ENCODE measurements at places on chromosomes 13 and 19.

DNA sequence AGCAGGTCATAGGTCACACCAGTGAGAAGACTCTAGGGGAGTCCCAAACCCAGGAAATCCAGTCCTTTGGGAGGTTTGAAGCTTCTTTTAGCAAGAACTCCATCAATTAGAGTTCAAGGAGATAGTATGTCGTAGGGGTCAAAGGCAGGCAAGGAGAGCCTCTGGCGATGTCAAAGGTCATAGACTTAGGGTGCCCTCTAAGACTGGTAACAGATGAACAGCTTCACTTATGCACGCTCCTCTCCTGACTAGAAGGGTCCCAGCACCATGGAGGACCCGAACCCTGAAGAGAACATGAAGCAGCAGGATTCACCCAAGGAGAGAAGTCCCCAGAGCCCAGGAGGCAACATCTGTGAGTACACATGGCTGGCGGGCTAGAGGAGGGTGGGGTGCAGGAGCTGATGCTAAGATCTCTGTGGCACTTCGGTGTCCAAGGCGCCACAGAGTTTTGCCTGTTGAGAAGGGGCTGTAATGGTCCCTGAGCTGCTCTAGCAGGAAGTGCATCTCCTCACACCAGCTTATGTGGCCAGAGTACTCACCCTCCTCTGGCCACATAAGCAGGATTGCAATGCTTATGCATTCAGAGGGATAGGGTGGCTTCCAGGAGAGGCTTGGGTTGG, 557 bp downstream of the ZNF576 start:
- no peak for DNase-seq

DNA sequence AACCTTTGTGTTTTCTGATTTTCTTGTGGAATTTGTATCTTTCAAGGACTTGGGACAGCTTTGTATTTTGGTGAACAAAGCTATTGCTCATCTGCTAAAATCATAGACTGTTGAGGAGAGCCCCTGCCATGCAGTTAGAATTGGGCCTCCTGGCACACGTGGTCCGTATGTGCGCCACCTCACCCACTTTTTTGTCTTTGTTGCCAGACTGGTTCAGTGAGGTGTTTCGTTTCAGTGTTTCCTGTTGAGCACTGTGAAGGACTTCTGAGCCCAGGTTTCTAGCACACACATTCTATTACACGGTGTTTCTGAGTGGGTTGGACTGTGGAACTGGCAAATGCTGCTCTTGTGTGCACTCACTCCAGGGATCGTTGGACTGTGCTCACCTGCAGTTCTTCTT, 37.6 kb upstream of the RNF113B start:
- no peak for DNase-seq

DNA sequence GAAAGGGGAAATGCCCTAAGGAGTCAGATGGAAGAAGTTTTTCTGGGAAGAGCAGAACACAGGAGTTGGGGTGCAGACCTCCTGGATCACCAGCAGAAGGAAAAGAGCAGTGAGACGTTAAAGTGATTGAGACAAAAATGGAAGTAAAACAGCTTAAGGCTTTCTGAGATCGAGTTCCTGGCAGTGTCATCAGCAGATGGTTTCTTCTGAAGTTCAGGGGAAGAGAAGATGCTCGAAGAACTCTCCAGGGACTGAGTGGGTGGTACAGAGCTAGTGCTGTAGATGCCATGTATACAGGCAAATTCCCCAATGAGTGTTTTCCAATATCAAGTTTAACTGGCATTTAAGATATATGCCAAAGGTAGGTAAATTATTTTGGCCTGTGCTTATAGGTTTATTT, 272.2 kb upstream of the KLF12 start:
- no peak for DNase-seq

GRCh38 chr13:80469853-80470381, 129.0 kb upstream of the SPRY2 start:
- DNase-seq, result no peak

DNA sequence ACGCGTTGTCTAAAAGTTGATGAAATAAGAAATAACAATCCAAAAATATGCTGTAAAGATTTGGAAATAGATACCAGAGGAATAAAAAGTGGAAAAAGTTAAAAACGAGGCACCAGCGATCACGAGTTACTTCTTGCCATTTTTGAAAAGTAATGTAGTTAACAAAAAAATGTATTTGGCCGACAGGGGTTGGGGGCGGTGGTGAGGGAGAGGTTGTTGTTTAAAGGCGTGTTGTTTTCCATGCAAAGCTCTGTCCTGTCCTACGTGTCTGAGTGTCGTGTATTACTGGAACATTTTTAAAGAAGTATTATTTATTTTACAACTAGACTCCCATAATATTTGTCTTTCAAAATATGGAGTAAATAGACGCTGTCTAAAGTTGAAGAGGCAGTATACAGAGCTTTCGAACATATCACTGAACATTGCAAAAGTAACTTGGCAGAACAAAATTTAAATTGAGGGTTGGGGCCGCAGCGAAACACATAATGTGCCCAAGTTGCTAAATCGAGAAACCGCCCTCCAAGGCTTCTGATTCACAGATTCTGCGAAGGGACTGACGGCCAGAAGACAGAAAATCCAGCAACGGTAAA, 823 bp downstream of the FBXO17 start:
- no peak for DNase-seq

DNA sequence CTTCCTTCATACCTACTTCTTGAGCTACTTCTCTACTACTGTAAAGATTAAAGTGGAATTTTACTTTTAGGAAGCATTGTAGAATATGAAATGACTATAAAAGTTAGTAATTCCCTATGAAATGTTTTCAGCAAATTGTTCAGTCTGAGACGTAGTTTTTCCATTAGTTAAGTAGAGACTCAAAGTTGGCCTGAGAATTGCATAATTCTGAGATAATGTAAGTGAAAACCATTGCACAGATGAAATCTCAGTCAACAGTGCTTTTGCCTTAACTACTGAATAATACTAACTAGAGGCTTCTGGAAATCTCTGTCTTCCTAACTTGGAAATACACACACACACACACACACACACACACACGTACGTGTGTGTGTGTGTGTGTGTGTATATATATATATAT, 125.9 kb downstream of the FGF14 start:
- DNase-seq, result no peak
